AG04450 (cell line): ENCODE measurements at places on chromosomes 12 and 14.

DNA sequence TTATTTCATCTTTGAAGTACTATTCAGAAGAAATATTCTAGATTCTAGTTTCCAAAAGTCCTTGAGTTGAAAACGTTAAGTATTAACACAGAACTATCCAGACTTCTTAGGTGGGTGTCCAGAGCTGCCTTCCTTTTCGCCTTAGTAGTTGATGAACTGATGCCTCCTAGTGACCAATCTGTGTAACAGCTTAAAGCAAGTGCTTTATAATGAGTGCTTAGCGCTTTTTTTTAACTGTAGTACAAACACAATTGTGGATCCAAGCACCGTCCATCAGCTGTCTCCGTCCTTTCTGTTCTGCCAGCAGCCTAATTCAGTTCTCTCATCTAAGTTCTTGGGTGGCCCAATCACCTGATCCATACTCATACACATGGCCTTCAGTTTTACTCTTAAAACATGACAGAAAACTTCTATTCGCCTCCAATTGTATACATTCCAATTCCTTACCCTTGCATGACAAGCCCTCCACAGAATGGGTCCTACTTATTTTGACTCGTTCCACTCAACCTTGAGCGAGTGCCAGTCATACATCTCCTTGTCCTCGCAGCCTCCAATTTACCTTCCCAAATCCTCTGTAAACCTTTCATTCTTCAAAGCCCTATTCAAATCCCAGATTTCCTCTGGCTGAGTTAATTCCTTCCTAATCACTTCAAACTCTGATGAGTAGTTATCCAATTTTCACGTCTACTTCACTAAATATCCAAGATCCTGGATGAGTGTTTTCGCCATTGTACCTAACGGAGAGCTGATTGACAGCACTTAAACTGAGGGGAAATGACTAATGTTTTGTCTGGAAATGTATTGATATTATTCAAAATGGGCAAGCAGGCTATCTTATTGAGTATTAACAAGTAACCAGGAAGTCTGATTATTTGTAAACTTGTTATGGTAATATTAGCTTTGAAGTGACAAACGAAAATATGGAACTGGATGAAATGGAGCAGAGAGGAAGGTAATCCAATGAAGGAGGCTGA, 5.8 kb upstream of the PHLDA1 start:
- DNase-seq = peak; percentile 67

GRCh38 chr12:53005215-53005985, 856 bp upstream of the EIF4B start:
- no peak for DNase-seq

GRCh38 chr12:64660237-64661018, 50.1 kb downstream of the RASSF3 start:
- DNase-seq = no peak

GRCh38 chr14:35535483-35536112, 1.6 kb downstream of the INSM2 start:
- no peak for DNase-seq

GRCh38 chr12:116474331-116474730, 84.8 kb upstream of the MAP1LC3B2 start:
- DNase-seq = no peak

GRCh38 chr12:8648576-8649205, 13.9 kb downstream of the MFAP5 start:
- no peak for DNase-seq

GRCh38 chr12:83378186-83378727, 691.6 kb downstream of the TMTC2 start:
- DNase-seq = no peak

GRCh38 chr12:20210621-20211215, 157.6 kb upstream of the PDE3A start:
- no peak for DNase-seq

GRCh38 chr14:35140718-35141581, 18.6 kb downstream of the PRORP start:
- no peak for DNase-seq

DNA sequence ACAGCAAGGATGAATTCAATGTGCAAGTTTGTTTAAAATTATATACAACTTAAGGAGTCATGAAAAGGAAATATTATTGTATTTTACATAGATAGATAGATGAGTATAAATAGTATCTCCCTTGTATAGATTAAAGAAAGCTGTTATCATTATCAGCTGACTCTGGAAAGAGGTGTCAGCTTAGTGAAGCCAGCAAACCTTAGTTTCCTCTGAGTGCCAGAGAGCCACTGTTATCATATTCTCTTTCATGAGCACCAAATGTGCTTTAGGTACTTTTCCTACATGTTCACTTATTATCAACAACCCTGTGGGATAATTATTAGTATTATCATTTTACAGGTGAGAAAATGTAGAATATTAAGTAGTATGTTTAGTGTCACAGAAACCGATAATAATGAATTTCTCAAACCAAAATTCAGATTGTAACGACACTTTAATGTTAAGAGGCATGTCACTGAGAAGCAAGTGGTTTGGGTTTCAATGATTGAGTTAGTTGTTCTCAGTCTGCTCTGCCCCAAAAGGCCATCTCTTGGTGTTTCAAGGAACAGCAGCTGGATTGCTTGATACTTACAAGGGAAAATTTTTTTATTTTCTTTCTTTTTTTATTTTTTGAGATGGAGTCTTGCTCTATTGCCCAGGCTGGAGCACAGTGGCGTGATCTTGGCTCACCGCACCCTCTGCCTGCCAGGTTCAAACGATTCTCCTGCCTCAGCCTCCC, 53.7 kb downstream of the PLEKHA5 start:
- DNase-seq = no peak

- DNase-seq = no peak
Observed at GRCh38 chr12:127600211-127600610, 666.8 kb upstream of the TMEM132C start.

- DNase-seq = no peak
Observed at GRCh38 chr14:22926316-22926715, 2.9 kb downstream of the PRMT5 start.

DNA sequence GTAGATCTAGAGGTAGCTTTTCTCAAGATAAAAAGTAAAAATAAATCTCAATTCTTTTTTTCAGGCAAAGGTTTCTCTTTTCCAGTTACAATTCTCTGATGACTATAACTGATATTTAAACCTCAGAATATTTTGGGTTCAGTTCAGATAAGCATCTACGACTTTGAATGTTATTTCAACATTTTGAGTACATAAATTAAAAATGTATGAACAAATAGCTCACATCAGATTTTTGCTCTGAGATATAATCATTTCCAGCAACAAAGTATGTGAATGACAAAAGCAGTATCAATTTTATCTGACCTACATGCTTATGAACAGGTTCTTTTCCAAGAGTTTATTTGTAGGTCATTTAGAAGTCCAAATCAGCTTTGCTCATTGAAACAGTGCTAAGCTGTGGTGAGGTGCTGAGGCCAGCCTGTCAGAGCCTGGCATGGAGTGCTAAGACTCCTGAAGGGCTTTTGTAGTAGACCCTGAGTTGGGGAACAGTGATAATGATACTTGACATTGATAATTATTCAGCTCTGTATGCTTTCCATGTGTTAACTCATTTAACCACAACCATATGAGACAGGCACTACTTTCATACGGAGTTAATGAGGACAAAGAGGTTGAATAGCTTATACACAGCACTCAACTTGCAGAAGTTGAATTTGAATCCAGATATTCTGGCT, 205.0 kb upstream of the DCN start:
- no peak for DNase-seq

- peak; percentile 36 for DNase-seq
Observed at GRCh38 chr12:92295523-92295922, 149.9 kb upstream of the BTG1 start.

- DNase-seq = no peak
Observed at GRCh38 chr14:104313674-104314073, 175.3 kb downstream of the KIF26A start.

- no peak for DNase-seq
Observed at GRCh38 chr14:22634233-22634900, 9.8 kb downstream of the OR6J1 start.

GRCh38 chr12:12008931-12009611, 61.7 kb upstream of the BCL2L14 start:
- no peak for DNase-seq

GRCh38 chr14:68231898-68232297, 412.3 kb downstream of the RAD51B start:
- DNase-seq = no peak

GRCh38 chr12:14284184-14284722, 81.2 kb upstream of the ATF7IP start:
- DNase-seq = no peak

- no peak for DNase-seq
Observed at GRCh38 chr12:123238961-123239360, 5.7 kb downstream of the MTRFR start.

DNA sequence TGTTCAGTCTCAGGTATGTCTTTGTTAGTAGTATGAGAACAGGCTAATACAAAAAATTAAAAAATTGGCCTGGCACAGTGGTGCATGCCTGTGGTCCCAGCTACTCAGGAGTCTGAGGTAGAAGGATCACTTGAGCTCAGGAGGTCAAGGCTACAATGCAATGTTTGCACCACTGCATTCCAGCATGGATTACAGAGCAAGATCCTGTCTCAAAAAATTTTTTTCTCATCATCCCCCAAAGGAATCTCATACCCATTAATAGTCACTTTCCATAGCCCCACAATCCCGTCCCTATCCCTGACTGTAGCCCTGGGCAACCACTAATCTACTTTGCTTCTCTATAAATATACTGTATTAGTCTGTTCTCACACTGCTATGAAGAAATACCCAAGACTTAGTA, 57.8 kb downstream of the TTC8 start:
- no peak for DNase-seq

DNA sequence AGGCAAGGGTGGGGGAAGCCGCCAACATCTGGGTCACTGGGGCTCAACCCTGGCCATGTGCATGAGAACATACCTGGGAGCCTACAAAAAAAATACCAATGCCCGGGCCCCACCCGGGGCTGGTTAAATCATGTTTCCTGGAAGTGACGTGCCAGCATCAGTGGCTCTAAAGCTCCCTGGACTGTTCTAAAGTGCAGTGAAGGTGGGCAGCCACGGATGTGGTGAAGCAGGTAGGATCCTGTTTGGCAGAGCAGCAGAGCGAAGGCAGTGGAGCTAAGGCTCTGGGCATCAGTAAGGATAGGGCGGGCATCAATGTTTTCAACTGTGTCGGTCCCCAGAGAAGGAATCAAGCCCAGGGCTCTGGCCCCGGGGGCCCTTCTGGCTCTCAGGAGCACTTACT, 525 bp upstream of the GPR68 start:
- no peak for DNase-seq

- DNase-seq = peak; percentile 33
Observed at GRCh38 chr14:85421186-85421877, 108.6 kb upstream of the FLRT2 start.

GRCh38 chr14:22320362-22320750, 268.7 kb downstream of the DAD1 start:
- DNase-seq = no peak

DNA sequence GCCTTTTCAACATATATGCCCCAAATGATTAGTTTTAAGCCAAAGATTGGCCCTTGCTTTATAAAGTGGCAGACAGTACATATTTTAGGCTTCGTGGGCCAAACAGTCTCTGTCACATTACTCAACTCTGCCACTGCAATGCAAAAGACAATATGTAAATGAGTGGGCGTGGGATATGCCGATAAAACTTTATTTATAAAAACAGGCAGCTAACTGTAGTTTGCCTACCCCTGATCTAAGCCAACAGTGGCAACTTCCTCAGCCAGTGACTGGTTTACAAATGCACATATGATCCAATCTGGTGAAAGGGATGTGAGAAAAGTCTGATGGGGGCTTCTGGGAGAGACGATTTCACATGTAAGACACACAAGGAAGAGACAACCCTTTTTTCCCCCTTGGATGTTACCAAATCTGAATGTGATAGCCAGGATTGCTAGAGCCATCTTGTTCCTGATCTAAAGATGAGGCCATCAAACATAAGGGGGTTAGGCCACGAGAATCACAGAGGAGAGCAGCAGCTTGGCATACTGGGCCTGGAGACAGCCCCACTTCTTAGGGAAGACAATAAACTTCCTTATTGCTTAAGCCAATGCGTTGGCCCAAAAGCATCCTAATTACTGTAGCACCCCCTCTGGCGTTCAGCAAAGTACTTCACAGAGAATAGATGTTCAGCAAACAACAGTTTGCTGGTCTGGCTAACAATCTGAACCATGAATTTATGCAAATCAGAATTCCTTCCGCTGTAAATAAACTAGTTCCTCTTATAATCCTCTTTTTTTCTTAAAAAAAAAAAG, 75.2 kb upstream of the TMCC3 start:
- no peak for DNase-seq

DNA sequence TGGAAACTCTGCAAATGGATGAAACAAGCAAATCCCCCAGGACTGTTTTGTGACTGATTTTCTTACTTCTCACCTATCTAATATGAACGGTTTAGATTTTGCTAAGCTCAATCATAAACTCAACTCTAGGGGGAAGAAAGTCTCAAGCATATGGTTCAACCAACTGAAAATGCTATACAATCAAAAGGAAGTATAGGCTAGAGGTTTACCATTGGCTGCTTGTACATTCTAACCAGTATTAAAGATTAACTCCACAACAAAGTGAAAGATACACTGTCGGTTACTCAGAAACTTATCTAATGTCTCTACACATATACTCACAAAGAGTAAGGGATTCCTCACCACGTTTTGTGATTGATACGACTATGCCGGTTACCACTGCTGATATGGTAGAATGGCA, 281.8 kb upstream of the SOX5 start:
- DNase-seq = no peak

GRCh38 chr14:70890826-70891659, 16.2 kb upstream of the PCNX1 start:
- no peak for DNase-seq

DNA sequence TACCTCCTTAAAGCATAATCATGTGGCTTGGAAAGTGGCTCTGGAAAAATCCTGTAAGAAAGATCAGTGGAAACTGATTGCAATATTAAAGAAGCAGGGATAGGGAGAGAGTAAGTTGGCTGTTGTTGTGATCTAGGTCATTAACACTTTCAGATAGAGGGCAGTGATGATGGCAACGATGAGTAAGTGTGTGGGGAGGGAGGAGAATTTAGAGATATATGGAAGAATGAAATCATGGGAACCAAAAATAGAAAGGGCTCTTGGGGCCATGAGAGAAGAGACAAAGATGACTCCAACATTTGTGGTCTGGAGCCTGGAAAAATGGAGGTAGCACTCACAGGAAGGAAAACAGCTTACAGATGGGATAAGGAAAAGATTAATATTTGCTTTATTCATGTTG, 23.3 kb downstream of the SNRPF start:
- DNase-seq = no peak

DNA sequence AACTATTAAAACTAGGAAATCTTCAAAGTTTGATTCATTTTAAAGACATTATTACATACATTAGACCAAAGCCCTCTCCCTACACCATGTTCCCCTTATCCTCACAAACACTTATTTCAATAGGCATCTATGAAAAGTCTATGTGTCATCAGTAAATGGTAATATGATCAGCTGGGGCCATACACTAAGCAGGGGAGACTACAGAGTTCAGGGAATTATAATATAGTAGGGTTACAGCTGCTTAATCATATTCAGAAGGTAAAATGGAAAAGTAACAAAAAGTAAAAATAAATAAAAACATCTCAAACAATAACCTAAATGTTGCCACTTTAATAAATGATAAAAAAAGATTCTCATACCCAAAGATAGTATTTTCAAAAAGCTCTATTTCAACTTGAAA, 29.1 kb downstream of the PAWR start:
- DNase-seq = no peak

- DNase-seq = no peak
Observed at GRCh38 chr14:100348253-100348729, 25.2 kb downstream of the SLC25A47 start.
